Astrocyte (in vitro differentiated cells and primary cell): ENCODE measurements at places on chromosomes 1 and 21.

GRCh38 chr1:43420874-43421273, 31.2 kb downstream of the SZT2 start:
- H3K27ac ChIP-seq: no peak overlapping the region
- no peak overlapping the region for H3K4me3 ChIP-seq
- no peaks in the 10 kb centered on the region for H3K4me1 ChIP-seq
- H3K27me3 ChIP-seq: no peaks in the 10 kb centered on the region
- peaks cover 61% of the 10 kb centered on the region for H3K36me3 ChIP-seq
- DNase-seq: no peak

GRCh38 chr1:14778541-14778897, 180.0 kb downstream of the KAZN start:
- H3K27ac ChIP-seq: no peak overlapping the region
- no peaks in the 10 kb centered on the region for H3K4me1 ChIP-seq
- H3K4me3 ChIP-seq: no peak overlapping the region
- DNase-seq: no peak
- H3K27me3 ChIP-seq: no peaks in the 10 kb centered on the region
- H3K36me3 ChIP-seq: no peaks in the 10 kb centered on the region

DNA sequence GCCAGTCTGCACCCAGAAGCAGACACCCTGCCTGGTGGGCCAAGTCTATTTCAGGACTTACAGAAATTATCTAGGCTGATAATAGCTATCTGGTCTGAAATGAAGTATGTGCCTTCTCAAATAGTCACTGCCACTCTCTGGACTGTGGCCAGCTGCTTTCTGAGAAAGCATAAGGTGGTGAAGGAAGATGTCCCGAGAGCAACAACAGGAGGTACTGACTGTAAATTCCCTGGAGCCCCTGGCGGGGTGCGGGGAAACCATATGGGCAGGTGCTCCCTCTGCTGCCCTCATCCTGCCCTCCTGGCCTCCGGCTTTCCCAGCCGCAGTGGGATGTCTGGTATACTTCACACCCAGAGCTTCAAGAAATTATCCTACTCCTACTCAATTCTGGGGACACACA, 86.8 kb downstream of the TGFBR3 start:
- no peaks in the 10 kb centered on the region for H3K27me3 ChIP-seq
- H3K4me3 ChIP-seq: no peak overlapping the region
- H3K36me3 ChIP-seq: no peaks in the 10 kb centered on the region
- no peak for DNase-seq
- peaks cover 14% of the 10 kb centered on the region for H3K4me1 ChIP-seq

DNA sequence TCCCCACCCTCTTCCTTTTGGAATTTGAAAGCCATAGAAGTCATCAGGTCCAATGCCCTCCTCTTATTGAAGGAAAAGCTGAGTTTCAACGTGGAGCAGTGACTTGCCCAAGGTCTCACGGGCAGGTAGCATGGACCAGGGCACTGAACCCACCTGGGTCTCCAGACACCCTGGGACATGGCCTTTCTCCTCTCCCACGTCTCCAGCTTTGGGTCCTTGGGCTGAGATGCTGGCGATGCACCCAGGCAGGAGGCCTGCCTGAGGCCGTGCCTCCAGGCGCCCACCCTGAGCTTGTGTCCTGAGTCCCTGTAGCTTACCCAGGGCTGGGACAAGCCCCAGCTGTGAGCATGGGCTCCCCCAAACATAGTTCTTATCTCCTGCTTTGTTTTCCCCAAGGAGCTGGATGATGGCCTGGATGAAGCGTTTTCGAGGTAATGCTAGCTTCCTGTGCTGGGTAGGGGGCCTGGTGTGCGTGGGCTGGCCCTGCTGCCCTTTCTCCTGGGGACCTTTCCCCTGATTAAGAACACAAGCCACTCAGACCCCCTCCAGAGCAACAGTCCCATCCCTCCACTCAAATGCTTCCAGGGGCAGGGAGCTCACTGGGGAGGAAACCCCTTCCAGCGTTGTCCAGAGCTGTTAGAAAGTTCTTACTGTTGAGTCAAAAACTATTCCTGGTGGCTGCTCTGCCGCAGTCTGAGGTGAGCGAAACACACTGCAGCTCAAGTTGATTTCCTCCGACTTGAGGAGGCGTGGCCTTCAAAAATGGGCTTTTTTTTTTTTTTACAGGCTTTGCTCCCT, 21.6 kb downstream of the LDLRAP1 start:
- no peaks in the 10 kb centered on the region for H3K27me3 ChIP-seq
- peaks cover 54% of the 10 kb centered on the region for H3K4me1 ChIP-seq
- DNase-seq: no peak
- peak overlapping the region; percentile 31 for H3K27ac ChIP-seq
- no peak overlapping the region for H3K4me3 ChIP-seq

- peak; percentile 90 for DNase-seq
- H3K27ac ChIP-seq: peak overlapping the region; percentile 79
- H3K27me3 ChIP-seq: no peaks in the 10 kb centered on the region
- H3K36me3 ChIP-seq: no peaks in the 10 kb centered on the region
- H3K4me3 ChIP-seq: no peak overlapping the region
- H3K4me1 ChIP-seq: peaks cover 16% of the 10 kb centered on the region
These were observed 20.6 kb upstream of the PPM1J start for GRCh38 chr1:112735752-112736151.

- H3K27ac ChIP-seq: no peak overlapping the region
- H3K36me3 ChIP-seq: peaks cover 12% of the 10 kb centered on the region
- H3K27me3 ChIP-seq: no peaks in the 10 kb centered on the region
- H3K4me1 ChIP-seq: no peaks in the 10 kb centered on the region
- DNase-seq: no peak
These were observed 12.0 kb downstream of the MIIP start for GRCh38 chr1:12031039-12031980.
